ENCODE measurements at places on chromosomes 3 and 15.
A peak's percentile ranks its signal among the peaks of the same experiment; 100 is the strongest.

DNA sequence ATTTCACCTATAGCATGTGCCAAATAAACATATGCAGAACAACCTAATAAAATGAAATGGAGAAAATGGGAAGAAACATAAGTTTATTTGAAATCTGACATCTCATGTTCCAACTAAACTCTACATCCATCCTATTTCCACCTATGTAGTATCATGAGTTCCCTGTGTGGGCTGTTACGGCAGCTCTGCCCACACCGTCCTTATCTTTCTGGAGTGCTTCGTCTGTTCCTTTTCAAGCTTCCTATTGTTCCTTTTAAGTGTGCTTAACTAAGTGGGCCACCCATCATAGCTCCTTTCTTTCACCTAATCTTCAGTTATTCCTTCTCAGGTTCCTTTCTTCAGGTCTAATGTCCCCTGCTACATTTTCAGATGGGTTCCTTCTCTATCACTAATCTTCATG is 17.3 kb downstream of the RYR3 start:
- DNase-seq = no peak

- DNase-seq = no peak
These were observed 288.6 kb downstream of the CLSTN2 start for GRCh38 chr3:140223631-140224030.

DNA sequence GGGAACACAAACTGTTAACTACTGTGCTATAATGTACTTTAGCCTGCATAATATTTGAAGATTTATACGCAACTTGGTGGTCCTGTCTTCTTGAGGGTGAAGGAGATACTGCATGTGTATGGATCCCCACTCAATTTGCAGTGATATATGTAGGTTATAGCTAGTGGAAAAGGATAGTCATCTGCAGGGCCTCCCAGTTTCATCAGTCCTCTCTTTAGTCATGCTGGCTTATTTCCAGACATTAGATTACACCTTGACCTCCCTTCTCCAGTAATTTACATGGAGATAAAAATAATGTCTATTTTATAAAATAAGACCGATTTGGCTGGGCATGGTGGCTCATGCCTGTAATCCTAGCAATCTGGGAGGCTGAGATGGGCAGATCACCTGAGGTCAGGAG is 3.7 kb downstream of the NR1D2 start:
- peak; percentile 58 for DNase-seq

- DNase-seq = peak; percentile 21
These were observed 21.8 kb downstream of the PCOLCE2 start for GRCh38 chr3:142866841-142867631.

- no peak for DNase-seq
These were observed 37.9 kb downstream of the ANKDD1A start for GRCh38 chr15:64949383-64950186.

- DNase-seq = no peak
These were observed 529.0 kb upstream of the NECTIN3 start for GRCh38 chr3:110542552-110543150.

DNA sequence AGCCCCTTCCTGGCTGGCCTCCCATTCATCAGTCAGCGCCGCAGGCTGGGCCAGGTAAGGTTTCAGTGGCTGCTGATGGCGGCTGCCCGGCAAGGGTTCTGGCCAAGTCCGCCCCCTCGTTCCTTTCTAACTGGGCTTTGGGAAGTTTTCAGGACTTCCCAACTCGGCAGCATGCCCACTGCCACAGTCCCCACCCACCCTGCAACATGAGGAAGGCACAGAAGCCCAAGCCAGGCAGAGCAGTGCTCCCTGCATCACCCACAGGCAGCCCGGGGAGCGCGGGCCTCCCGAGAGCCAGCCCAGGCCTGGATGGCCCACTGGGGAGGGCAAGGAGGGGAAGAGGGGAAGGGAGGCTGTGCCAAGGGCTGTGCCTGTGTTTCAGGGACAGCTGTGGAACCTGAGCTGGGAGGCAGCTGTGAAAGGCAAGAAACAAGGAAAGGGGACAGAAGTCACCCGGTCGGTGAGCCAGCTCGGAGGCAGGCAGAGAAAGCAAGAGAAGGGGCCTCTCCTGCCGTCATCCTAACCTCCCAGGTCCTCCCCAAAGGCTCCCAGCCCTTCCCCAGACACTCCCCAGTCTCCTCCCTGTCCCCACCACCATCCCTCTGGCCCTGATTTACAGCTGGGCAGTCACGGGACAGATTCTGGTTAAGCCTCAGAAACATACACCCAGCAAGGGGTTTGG is 73.9 kb downstream of the CPN2 start:
- peak; percentile 37 for DNase-seq

GRCh38 chr3:32480604-32481003 is 22.0 kb downstream of the CMTM6 start:
- DNase-seq = no peak

DNA sequence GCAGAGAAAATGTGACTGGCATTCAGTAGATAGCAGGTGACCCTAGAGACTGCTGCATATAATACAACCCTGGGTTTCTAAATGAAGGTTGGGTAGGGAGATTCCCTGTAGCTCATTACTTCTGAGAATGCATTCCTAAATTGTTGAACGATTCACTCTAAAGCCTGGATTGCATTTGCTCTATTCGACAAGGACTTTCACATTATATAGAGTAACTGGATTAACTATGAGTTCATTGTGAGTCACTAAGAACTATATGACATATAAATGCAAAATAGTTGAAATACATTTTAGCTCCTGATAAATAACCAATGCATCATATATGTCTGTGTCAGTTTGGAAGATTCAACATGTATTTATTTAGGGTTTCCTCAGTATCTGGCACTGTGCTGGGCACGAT is 294.7 kb upstream of the CCDC54 start:
- DNase-seq = no peak

DNA sequence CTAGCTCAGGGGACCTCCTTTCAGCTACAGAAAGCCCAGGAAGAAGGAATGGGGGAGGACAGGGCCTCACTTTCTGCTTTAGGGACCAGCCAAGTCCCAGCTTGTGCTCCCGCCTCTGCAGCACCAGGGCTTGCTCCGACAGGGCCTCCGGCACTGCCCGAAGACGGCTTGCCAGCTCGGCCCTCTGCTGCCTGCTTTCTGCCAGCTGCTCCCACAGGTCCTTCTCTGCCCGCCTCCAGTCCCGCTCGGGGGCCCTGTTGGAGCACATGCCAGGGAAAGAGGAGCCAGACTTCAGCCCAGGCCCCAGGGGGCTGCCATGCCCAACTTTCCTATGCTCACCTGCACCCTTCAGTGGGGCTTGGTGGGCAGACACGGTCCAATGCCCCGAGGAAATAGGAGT is 4.3 kb upstream of the CLK3 start:
- DNase-seq = no peak

DNA sequence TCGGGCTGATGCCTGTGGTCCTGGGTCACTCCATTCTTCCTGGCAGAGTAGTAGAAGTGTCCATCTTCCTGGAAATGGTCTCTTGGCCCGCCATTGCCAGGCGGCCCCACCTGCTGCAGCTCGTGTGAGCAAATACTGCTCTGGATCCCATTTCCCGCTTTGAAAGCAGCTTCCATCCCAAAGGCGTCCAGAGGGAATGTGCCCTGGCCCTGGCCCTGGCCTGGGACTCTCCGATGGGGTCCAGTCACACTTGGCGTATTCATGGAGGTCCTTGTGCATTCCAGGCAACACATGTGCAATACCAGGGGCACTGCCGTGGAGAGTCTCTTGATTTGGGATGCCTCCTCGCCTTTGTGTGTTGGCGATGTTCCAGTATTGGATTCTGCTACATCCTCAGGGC is 111.1 kb downstream of the SNRPN start:
- no peak for DNase-seq

Data from amniotic epithelial cell (primary cell).